ENCODE measurements at places on chromosomes 11 and 22.

DNA sequence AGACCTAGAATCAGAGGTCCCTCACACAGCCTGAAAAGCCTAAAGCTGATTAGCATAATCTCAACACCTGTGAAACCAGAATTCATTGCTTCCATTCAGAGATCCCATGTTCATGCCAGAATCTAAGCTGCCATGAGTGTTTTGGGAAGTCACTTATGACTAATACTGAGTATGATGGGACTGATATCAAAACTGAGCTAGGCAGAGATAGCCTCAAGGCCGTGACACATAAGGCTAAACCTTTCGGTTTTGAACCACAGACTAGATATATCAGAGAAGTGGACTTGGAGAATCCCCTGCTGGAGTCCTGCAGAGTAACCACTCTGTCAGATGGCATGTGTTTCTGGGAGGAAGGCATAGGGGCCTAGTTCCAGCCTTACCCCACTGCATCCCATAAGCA, 23.1 kb upstream of the GLYATL2 start:
- no peak for DNase-seq

DNA sequence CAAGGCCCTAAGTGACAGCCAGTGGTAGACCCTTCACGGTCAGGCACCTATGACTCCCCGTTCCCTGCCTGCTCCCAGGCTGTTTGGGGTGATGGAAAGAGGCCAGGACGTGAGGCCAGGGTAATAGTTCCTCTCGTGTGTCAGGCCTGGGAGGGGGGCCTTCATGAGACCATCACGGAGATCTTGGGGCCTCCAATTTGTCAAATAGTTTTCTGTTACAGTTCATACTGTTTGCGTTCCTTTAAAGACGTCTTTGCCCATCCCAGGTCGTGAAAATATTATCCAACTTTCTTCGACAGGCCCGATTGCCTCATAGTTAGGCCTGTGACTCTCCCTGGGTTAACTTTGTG, 62.2 kb upstream of the KCNQ1OT1 start:
- no peak for DNase-seq

DNA sequence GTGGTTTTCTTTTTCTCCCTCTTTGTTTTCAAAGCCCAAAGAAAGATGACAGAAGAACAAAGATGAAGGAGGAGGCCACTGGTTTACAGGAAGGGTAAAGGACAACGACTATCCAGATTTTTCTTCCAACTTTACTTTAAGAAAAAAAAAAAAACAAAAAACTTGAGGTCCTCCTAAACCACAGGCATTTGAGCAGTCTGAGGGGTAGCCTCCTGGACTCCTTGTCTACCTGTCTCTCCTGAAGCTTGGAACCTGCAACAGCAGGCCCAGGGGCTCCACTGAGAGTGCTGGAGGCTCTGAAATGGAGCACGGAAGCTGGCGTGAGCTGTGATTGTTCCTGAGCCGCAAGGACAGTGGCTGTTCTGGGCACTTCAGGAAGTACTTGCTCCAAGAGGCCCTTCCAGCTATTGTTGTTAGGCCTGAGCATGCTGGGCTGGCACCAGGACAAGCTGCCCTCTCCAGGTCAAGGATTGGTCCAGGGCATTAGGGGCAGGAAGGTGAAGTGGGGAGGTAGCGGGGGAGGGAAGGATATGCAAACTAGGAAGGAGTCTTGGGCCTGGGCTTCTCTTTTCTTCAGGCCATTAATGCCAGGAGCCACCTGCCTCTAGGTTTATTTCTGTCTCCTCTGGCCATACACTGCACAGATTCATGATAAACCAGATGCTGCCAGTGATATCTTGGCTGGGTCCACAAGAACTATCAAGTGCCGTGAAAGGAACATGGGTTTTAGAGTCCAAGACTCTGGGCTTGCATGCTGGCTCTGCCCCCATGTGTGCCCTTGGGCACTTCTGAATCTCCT, 147.3 kb downstream of the CCDC34 start:
- DNase-seq = peak; percentile 32

DNA sequence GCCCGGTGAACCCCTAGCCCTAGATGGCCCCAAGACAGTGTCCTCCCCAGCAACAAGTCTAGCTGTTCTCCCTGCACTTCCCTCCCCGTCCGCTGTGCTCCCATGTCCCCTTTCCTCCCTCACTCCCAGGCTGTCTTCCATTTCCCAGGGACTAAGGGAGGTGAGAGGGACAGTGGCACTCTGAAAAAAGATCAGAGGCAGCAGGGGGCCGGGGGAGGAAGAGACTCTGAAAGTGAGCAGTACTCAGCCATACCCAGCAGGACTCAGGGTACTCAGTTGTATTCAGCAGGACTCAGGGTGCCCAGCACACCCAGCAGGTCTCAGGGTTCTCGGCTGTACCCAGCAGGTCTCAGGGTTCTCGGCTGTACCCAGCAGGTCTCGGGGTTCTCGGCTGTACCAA, 48.4 kb upstream of the THY1 start:
- DNase-seq = no peak

DNA sequence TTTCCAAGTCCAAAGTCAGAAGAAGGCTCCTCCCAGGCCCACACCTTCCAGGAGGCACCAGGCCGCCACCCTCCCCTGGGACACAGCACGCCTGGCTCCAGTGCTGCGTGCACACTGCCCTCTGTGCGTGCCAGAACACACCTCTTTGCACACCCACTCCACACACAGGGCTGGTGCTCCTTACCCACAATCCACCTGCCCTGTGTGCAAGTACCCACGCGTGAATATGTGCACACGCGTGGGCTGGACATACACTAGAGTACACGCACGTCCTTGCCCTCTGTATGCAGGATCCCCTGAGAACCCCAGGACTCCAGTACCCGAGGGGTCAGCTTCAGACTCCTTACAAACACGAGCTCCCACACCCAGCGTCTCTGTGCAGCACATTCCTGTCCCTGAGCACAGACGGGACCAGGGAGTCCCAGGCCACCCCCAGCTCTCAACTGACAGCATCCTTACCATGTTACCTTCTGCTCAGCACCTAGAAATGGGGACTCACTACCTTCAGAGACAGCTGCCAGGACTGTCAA, 2.8 kb downstream of the DUSP8 start:
- no peak for DNase-seq

Data from right kidney (tissue), 9 donors.